ENCODE measurements at places on chromosomes 4 and X. TPM values are rescaled to one million over a fixed set of nuclear protein-coding genes. Genes with fewer than 3 reads are reported as not detected.

The MAGEC1 gene
- not detected for total RNA-seq

The MAGEB6 gene
- not detected for total RNA-seq

The FAM53A gene
- 5.2 TPM for total RNA-seq

The OPRPN gene
- total RNA-seq = not detected

The GAGE12F gene
- not detected for total RNA-seq

The XAGE1A gene
- total RNA-seq = not detected

DNA sequence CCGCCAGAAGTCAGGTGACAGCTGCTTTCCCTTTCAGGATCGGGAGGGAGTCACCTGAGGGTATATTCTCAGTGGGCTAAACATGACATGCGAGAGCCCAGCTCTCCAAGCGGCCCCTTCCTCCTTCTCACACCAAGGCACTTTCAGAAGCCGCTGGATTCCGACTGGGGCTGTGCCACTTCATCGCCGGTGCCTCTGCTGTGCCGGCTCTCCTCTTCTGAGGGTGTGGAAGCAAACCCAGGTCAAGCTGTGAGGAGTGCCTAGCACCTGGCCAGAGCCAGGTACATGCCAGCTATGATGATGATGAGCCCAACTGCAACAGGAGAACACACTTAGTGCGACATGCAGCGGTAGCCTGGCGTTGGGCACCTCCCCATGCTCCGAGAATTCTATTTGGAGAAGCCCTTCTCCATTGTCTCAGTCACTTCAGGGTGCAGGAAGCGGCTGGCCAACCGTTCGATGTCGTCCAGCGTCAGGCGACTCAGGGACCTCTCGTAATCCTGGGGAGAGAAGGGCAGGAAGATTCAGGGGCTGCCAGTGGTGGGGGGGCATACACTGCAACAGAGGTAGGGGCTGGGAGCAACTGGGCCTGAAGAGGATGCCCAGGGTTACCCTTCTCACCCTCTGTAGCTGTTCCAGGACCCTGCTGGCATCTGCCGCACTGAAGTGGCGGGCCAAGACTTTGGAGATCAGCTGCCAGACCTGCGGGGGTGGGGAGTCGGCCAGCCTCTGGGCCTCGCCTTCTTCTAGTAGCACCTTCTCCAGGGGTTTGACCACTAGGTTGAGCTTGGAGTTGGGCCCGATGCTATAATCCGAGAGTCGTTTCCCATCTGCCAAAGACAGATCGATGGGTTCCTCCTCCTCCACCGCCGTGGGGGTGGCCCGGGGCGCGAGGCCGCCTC lies 1.0 kb downstream of the UBL4A start:
- H3K4me1 ChIP-seq = peaks cover 4% of the 10 kb centered on the region
- 0 out of 2 replicates have a peak, but pooled peaks cover 1% of the 10 kb centered on the region for H3K36me3 ChIP-seq
- no peak for DNase-seq
- H3K27me3 ChIP-seq = no peaks in the 10 kb centered on the region
- peak overlapping the region; percentile 70 for H3K4me3 ChIP-seq
- no peak overlapping the region for H3K27ac ChIP-seq

GRCh38 chrX:125492439-125492838 lies 172.8 kb downstream of the TEX13C start:
- H3K36me3 ChIP-seq = no peaks in the 10 kb centered on the region
- H3K27me3 ChIP-seq = no peaks in the 10 kb centered on the region
- no peak overlapping the region for H3K27ac ChIP-seq
- no peak for DNase-seq
- no peak overlapping the region for H3K4me3 ChIP-seq

DNA sequence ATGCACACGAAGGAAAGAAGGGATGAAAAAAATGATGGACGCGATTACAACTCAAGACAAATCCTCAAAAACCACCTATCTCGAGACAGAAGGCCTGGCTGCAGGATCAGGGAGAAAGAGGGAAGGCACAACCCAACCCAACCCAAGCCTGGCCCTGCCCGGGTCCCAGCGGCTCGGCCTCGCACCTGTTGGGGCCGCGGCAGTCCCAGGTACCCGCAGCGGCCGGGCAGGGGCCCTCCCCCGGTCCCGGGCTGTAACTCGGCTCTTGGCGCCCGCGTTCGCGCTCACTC lies 464 bp downstream of the RASGEF1B start:
- peak overlapping the region; percentile 92 for H3K4me3 ChIP-seq
- H3K4me1 ChIP-seq = peaks cover 40% of the 10 kb centered on the region
- no peaks in the 10 kb centered on the region for H3K27me3 ChIP-seq
- no peak for DNase-seq

- 0 out of 2 replicates have a peak, but pooled peaks cover 5% of the 10 kb centered on the region for H3K4me1 ChIP-seq
- H3K36me3 ChIP-seq = no peaks in the 10 kb centered on the region
- H3K27ac ChIP-seq = no peak overlapping the region
- H3K27me3 ChIP-seq = no peaks in the 10 kb centered on the region
- H3K4me3 ChIP-seq = no peak overlapping the region
Measured at GRCh38 chr4:17701138-17701839, 80.1 kb downstream of the FAM184B start.

- H3K4me1 ChIP-seq = peaks cover 3% of the 10 kb centered on the region
- H3K36me3 ChIP-seq = no peaks in the 10 kb centered on the region
- no peak for DNase-seq
Measured at GRCh38 chr4:182449186-182449929, 206.2 kb downstream of the TENM3 start.

DNA sequence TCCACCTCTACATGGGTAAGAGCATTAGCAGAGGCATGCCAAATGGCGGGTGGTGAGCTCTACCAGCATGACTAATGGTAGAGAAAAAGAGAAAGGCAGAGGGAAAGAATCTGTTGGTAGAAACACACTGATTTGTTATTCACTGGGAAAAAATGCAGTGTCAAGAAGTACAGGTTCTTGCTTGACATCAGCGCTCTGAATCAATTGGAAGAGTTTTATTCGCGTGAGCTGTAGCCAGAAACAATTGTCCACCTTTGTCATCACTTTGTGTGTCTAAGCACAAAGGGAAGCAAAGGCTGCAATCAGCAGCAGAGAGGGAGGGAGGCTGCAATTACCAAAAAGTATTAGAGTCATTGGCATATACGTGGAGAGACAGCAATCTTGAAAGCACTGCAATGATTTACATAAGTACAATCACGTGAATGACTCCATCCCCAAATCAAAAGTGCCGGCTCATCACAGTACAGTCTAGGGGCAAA lies 67.7 kb upstream of the HS3ST1 start:
- no peak overlapping the region for H3K4me3 ChIP-seq
- no peaks in the 10 kb centered on the region for H3K36me3 ChIP-seq
- DNase-seq = no peak
- H3K4me1 ChIP-seq = no peaks in the 10 kb centered on the region
- no peaks in the 10 kb centered on the region for H3K27me3 ChIP-seq

DNA sequence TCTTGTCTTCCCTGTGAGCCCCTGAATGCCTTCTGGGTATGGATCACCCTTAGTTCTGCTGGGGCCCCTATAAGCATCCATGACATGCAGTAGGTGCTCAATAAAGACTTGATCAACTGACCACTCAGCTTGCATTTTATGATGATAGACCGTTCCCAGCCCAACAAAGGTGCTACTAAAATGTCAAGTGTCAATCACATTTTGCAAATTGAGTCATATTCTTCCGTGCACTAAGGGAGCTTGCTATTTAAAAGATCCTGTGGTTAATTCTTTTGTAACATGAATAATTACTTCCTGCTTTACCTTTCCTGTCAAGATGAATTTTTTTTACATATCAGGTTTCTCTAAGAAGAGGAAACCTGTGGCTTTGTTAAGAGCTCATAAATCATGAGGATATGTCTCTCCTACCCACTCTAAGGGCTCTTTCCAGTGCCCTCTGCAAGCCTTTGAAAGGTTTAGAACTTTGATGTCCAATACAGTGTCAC lies 47.6 kb downstream of the SH3KBP1 start:
- DNase-seq = no peak
- no peaks in the 10 kb centered on the region for H3K27me3 ChIP-seq
- H3K27ac ChIP-seq = peak overlapping the region; percentile 81
- no peaks in the 10 kb centered on the region for H3K36me3 ChIP-seq

DNA sequence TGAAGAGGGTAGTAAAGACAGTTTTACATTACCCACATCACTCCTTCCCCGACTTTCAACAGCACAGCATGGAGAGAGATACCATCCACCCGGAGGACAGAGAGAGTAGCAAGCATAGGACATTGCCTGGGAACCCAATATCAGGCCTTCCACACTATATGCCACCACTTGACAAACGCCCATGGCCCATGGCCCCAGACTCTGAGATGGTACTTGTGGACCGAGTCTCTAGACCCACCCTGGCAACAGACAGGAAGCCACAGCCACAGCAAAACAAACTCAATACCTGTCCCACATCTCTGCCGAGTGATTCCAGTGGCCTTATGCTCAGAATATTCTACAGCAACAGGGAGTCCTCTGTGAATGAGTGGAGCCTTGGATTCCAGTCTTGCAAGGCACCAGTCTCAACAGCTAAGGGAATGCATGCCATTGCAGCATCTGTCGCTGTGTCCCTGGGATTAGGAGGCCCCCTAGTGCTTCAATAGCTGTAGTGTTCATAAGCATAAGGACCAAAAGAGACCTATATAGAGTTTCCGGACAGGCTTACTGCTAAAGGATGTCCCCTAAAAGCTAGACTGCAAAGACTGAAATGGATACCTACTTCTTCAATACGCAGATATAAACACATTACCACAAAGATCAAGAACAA lies 14.7 kb upstream of the CT55 start:
- no peak overlapping the region for H3K27ac ChIP-seq
- no peaks in the 10 kb centered on the region for H3K27me3 ChIP-seq
- peak; percentile 46 for DNase-seq
- H3K4me1 ChIP-seq = no peaks in the 10 kb centered on the region
- no peak overlapping the region for H3K4me3 ChIP-seq

- H3K27ac ChIP-seq = no peak overlapping the region
- H3K36me3 ChIP-seq = no peaks in the 10 kb centered on the region
- DNase-seq = no peak
- H3K4me3 ChIP-seq = no peak overlapping the region
- H3K27me3 ChIP-seq = no peaks in the 10 kb centered on the region
- H3K4me1 ChIP-seq = no peaks in the 10 kb centered on the region
Measured at GRCh38 chr4:128444544-128445302, 157.1 kb upstream of the PGRMC2 start.

DNA sequence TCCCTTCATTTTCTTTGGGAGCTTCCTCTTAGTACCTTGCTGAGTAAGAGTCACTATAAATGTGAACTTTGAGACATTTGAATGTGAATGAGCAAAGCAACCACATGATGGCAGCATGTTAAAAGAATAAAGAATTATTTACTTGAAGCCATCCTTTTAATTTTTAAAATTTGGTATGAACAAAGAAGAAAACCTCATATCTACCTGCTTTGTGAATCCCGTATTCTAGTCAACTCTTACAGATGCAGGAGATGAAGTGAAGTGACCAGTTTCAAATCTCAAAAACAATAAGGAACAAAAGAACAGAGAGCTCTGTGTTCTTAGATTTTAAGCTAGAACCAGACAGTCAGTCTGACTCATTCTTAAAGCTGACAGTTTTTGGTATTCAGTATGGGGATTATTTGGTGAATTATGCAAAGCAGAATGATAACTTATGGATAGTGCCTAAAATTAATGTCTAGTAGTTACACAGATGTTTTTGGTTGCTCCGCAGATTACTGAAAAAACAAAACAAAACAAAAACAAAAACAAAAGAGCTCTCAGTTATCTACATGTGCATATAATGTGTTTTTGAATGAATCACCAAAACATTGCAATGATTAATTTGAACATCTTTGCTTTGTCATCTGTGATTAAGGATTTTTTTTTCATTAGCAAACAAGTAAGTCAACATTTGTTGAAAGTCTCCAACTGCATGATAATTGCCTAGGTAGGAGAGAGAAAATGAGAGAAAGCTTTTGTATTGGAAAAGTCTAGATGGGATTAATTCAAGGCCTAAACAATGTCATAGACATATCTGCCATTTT lies 48.2 kb upstream of the H2AZ1 start:
- no peak overlapping the region for H3K4me3 ChIP-seq
- H3K27ac ChIP-seq = no peak overlapping the region
- H3K36me3 ChIP-seq = no peaks in the 10 kb centered on the region
- no peaks in the 10 kb centered on the region for H3K27me3 ChIP-seq

DNA sequence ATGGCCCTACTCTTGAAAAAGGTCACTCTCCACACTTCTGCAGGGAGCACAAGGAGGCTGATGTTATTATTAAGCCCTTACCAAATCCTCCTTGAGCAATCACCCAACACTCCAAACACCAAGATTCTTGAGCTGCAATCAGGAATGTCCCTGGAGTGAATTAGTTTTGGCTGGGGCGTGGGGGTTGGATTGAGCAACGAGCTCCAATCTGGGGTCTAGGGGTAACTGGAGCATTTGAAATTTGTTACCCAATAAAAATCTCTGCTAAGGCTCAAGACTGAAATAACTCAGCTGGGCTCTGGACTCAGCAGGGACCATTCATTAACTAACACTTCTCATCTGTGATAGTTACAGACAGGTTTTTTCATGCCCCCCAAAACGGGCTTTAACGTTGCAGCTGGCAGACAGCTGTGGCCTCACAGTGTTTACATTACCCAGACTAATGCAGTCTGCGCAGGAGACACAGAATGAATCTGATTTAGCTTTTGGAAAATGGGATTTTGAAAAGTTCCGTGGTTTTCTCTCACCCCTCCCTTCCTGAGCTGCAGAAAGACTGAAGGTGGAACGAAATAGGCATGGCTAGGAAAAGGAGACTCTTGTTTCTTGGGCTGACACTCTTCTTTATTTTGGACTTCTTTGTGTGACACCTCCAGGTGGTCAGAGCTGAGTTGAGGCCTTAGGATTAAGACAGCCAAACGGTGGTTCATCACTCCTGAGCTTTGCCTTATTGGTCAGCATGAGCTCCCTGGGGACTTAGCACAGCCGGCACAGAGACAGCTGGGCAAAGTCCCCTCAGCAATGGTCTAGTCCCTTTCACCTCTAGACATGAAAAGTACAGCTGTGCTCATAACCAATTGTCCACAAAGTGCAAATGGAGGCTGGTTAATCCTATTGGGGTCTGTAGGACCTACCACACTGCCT lies 26.6 kb downstream of the PLAC1 start:
- H3K27me3 ChIP-seq = no peaks in the 10 kb centered on the region
- no peak overlapping the region for H3K4me3 ChIP-seq
- no peaks in the 10 kb centered on the region for H3K36me3 ChIP-seq

- no peaks in the 10 kb centered on the region for H3K27me3 ChIP-seq
- no peak overlapping the region for H3K27ac ChIP-seq
- H3K36me3 ChIP-seq = no peaks in the 10 kb centered on the region
- DNase-seq = no peak
- no peak overlapping the region for H3K4me3 ChIP-seq
Measured at GRCh38 chrX:110157444-110157843, 154.5 kb downstream of the TMEM164 start.

DNA sequence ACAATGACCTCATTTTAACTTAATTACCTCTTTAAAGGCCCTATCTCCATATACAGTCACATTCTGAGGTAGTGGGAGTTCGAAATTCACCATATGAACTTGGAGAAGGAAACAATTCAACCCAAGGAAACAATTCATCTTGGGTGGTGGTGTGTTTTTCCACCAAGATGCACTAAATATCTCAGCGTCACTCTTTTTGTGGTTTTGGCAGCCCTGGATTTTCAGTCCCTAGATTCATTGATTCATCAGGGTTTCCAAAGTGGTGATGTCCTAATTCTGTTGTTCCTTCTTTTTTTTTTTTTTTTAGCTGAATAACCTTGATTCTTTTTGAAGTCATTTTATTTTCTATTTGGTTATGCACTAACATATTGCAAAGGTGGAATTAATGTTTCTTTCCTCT lies 162.6 kb upstream of the RAPGEF2 start:
- H3K36me3 ChIP-seq = no peaks in the 10 kb centered on the region
- H3K4me3 ChIP-seq = no peak overlapping the region
- no peaks in the 10 kb centered on the region for H3K4me1 ChIP-seq
- H3K27me3 ChIP-seq = no peaks in the 10 kb centered on the region

GRCh38 chr4:159220353-159220752 lies 117.5 kb downstream of the RAPGEF2 start:
- H3K36me3 ChIP-seq = no peaks in the 10 kb centered on the region
- no peak overlapping the region for H3K4me3 ChIP-seq
- H3K4me1 ChIP-seq = peaks cover 17% of the 10 kb centered on the region
